Activated naive CD4-positive, alpha-beta T cell (primary cell): ENCODE measurements at places on chromosomes 12 and 14.

- DNase-seq, result no peak
Measured at GRCh38 chr14:34711169-34711568, 3.2 kb downstream of the CFL2 start.

- no peak for DNase-seq
Measured at GRCh38 chr14:36495666-36496065, 24.4 kb downstream of the NKX2-1 start.

GRCh38 chr12:112188130-112188830, 62.9 kb downstream of the TRAFD1 start:
- DNase-seq, result no peak

DNA sequence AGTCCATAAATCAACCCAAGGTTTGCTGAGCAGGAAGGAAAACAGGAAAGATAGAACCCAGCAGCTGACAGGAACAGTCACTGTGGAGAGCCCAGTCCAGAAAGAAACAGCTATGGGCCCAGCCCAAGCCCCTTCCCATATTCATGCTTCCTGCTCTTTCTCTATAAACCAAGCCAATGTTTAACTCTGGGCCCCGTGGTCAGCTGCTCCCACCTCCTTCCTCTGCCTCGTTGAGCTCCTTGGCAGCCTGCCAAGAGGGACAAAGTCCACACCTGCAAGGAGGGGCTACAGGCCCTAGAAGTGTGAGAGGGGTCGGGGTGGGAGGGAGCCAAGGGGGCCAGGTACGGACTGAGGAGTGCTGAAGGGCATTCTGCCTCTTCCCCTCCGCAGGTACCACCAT, 10.0 kb downstream of the SLC6A13 start:
- no peak for DNase-seq

- DNase-seq, result no peak
Measured at GRCh38 chr14:103593577-103593976, 30.8 kb downstream of the COA8 start.

- no peak for DNase-seq
Measured at GRCh38 chr12:101933866-101934514, 56.6 kb downstream of the DRAM1 start.

DNA sequence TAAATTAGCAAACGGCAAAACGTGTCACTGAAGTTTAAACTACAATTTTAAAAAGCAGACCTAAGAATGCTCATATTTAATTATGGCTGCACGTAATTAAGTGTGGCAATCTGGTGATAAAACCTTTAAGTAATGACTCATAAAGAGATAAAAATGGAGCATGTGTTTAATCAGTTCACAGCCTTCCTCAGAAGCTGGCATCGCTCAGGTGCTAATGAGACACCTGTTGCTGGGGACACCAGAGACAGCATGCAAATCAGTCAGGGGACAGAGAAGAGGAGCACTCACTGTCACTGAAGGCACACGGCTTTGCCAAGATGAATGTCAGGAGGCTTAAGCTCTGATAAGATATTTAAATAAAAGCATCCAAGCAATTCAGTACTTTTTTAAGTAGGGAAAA, 840.3 kb downstream of the GALC start:
- DNase-seq, result no peak

DNA sequence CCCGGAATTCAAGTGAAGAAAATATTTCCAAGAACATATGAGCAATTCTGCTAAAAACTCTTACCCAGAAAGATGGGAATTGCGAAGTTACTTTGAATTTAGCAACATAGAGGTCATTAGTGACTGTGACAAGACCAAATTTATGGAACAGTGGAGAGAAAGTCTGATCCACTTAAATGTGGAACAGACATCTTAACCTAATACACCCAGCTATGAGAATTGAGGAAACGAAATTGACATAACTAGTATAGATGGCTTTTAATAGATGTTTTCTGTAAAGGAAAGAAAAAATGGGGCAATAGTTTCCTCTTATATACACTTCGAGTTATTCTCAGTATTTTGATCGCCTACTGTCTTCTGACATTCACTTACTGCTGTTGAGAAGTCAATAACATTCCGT, 4.6 kb downstream of the OVCH1 start:
- no peak for DNase-seq

DNA sequence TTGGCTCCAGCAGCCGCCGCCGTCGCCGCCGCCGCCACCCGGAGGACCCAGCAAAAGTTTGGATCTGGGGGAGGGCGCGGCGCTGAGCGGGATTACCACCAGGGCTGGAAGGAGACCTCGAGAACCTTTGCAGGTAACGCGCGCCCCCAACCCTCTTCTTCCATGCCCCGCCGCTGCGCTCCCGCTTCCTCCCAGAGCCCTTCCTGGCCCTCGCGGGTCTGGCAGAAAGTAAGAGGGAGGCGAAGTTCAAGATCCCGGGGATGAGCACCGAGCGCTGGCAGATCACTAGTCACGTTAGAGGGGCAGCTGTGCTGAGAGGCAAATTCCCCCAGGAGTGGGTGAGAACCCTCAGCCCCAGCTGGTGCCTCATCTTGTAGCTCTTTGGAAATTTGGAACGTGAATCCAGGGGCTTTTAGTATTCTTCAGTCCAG, 3.9 kb downstream of the FLRT2 start:
- DNase-seq, result no peak

DNA sequence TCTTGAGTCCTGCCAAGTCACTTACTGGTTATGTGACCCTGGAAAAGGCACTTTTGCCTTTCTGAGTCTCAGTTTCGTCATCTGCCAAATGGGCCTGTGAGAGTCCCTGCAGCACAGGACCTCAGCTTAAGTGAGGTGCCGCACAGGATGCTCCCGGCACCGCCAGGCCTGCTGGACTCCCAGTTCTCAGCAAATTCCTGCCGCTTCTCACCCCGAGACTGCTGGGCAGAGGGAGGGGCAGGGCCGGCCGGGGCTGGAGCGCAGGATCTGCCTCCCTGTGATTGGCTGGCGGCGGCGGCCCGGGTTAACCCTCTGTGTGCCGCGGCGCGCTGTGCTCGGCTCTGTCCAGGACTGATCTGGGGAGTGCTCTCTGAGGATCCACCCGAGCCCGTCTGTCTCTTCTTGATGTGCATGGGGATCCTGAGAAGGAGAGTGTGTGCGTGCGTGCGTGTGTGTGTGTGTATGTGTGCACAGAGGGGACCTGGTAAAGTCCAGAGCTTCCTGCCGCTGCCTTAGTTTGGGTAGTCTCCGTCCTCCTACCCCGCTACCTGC, 8.6 kb downstream of the SETD1B start:
- no peak for DNase-seq

DNA sequence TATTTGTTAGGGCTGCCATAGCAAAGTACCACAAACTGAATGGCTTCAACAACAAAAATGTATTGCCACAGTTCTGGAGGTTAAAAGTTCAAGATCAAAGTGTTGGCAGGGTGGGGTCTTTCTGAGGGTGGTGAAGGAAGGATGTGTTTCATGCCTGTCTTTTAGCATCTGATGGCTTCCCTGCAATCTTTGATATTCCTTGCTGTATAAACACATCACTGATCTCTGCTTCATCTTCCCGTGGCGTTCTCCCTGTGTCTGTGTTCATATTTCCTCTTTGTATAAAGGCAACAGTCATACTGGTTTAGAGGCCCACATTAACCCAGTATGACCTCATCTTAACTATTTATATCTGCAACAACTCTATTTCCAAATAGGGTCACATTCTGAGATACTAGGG, 167.5 kb downstream of the BTG1 start:
- DNase-seq, result no peak

DNA sequence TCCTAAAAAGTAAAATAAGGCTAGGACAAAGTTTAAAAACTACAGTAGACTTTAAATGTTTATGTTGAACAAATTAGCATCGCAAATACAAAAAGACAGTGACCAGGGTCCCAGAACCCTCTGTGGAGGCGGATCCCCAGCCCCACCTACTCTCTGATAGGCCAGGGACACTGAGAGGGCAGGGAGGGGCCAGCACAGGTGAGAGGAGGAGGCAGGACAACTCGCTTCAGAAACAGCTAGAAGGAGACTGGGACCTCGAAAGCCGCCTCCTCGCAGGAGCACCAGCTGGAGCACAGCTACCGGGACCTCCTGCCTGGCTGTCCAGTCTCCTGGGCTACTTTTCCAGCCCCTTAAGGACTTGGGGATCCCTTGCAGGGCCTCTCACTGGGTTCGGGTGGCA, 992 bp downstream of the DNAH10 start:
- no peak for DNase-seq

DNA sequence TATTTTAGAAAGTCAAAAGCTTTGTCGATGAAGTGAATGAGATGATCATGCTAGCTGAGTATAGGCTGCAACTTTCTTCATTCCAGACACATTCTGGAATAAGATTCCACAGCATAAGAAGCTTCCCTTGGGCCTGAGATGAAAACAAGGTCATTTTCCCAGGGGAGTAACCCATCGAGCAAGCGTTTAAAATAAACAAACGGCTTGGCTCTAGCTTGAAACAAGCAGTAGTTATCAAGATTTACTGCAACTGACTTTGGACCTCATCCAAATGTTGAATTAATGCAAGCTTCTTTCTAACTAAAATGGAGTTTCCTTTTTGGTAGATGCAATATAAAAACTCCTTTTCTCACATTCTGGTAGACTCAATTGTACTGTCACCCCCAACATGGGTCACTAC, 23.0 kb downstream of the KCNJ8 start:
- DNase-seq, result no peak

DNA sequence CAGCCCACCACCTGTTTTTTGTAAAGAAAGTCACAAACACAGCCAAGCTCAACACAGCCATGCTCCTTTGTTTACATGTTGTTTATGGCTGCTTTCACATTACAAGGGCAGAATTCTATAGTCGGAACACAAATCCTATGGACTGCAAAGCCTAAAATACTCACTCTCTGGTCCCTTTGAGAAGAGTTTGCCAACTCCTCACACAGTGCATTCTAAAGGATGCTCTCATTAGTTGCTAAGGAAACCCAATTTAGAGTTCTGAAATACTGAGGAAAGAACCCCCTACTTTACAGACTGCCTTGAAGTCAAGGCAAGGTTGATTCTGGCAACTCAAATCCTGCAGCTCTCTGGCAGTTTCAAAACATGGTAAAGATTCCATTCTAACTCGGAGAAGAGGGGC, 38.3 kb downstream of the DCP1B start:
- DNase-seq, result no peak

DNA sequence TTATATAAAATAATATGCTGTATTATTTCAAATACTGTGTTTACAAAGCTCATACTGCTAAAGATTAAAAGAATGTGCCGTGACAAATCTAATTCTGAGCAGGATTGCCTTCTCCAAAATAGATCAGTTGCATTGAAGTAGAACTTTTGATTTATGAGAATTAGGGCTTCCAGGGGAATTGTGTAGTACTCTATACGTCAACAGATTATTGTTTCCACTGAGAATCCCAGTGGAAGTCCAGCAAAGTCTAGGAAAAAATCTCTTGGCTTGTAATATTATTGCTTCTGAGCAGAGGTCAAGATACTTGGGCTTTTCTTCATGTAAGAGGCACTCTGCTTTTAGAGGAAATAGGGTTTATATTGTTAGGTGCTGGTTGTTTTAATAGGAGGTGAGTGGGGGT, 133.9 kb downstream of the TRHDE start:
- DNase-seq, result no peak

GRCh38 chr12:5535541-5535940, 103.6 kb downstream of the NTF3 start:
- DNase-seq, result no peak

GRCh38 chr12:2092890-2093289, 40.1 kb downstream of the CACNA1C start:
- no peak for DNase-seq

GRCh38 chr14:68552602-68553001, 240.3 kb downstream of the ZFP36L1 start:
- DNase-seq, result no peak

- no peak for DNase-seq
Measured at GRCh38 chr12:125794401-125794800, 729.2 kb downstream of the AACS start.

DNA sequence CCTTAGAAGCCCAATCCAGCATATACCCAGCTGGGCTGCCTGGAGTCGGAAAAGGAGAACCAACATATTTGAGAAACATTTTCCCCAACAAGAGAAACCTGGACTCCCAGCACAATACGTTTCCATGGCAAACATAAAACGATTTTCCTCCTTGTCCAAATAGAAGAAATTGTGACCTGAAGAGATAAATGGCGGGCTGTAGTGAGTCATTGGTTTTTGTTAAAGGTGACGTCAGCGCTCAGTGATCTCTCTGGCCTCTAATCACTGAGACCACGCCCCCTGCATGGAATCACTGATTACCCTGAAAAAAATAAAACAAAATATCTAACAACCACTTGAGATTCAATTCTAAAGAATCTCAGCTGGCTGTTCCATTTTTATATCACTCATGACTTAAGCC, 6.0 kb downstream of the CCDC60 start:
- no peak for DNase-seq
